Stimulated activated CD4-positive, alpha-beta T cell treated with anti-CD3 and anti-CD28 coated beads, Interleukin-1b, Interleukin-23, amount 100 ng/mL, for 1 hour (primary cell): ENCODE measurements at places on chromosomes 3 and 15.

DNA sequence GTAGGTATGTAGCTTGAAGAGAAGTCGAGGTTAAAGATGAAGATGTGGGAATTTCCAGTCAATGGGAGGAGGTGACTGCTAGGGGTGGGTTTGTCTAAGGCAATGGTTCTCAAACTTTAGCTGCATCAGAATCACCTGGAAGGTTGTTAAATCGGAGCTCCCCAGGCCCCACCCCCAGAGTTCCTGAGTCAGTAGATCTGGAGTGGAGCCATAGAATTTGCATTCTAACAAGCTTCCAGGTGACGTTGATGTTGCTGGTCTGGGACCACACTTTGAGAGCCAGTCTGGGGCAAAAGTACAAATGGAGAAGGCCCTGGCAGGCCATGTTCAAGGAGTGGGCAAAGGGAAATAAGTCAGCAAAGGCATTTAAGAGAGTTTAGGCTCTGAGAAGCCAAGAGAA, 69.1 kb downstream of the CMTM8 start:
- no peak for DNase-seq

GRCh38 chr3:127158614-127159229, 34.2 kb upstream of the PRR23E start:
- no peak for DNase-seq

DNA sequence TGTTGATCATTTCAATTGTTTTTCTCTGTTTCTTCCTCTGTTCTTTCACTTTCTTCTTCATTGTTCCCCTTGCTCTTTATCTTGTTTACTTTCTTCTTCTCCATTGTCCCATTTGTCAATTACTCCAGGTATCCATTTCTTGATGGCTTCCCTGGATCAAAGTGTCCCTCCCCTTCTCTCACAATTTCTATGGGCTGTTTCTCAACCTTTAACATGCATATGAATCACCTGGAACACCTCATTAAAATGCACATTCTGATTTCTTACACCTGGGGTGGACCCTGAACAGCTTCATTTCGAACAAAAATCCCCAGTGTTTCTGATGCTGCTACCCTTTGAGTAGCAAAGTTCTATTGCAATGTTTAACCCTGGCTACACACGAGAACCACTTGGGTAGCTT, 454.8 kb downstream of the EPHA6 start:
- no peak for DNase-seq

GRCh38 chr3:58175437-58176184, 35.2 kb downstream of the DNASE1L3 start:
- no peak for DNase-seq

DNA sequence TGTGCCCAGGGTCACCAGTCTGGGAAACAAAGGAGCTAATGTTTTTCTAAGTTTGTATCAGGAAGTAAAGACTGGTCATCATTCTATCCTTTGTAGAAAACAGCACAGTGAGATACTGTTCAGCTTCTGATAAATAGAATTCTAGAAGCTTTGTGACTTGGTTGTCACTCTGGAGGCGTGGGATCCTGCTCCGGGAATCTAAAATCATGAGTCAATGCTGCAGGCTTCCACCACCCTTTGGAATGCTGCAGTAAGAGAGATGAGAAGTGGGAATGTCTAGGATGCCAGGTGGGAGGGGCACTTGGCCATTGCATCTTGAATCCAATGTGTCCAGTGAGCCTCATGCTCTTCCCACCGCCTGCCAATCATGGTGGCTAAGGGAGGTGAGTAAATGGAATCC, 40.9 kb downstream of the SAMMSON start:
- no peak for DNase-seq

GRCh38 chr15:83764201-83764838, 110.4 kb downstream of the ADAMTSL3 start:
- no peak for DNase-seq

- no peak for DNase-seq
Measured at GRCh38 chr15:64921711-64922110, 10.0 kb downstream of the ANKDD1A start.

- DNase-seq, result no peak
Measured at GRCh38 chr3:58666683-58667082, at the start of gene FAM3D. TSS of gene FAM3D (minus strand) at chr3:58666774. CDS start at chr3:58655563, 11,211 bp downstream.
